Stimulated activated CD4-positive, alpha-beta T cell treated with anti-CD3 and anti-CD28 coated beads, Interleukin-4, amount 100 ng/mL, for 24 hours (primary cell): ENCODE measurements at places on chromosomes 16 and 17.

GRCh38 chr17:58338454-58338840 lies 9.9 kb upstream of the TSPOAP1 start:
- peak; percentile 53 for DNase-seq

- no peak for DNase-seq
These were observed 41.7 kb downstream of the TIMM22 start for GRCh38 chr17:1038459-1039122.

GRCh38 chr16:68090533-68090932 lies 5.4 kb downstream of the NFATC3 start:
- no peak for DNase-seq

GRCh38 chr17:68790931-68791330 lies 164.3 kb downstream of the ABCA8 start:
- DNase-seq: no peak

DNA sequence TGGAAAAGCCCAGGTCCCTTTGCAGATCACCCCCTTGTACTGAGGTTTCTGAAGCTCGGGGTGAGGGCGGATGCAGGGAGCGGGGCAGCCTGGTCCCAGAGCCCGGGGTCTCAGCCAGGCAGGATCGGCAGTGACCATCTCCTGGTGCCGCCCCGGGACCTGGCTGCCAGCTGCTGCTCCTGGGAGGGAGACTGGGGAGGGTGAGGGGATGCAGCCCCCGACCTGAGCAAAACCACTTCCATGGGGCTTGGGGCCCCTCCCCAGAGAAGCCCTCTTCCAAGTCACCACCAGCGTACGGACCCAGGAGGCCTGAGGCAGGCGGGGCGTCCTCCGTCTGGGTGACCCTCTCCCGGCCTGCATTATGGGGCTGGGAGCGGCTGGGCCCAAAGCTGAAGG lies 14.8 kb downstream of the CD7 start:
- no peak for DNase-seq

DNA sequence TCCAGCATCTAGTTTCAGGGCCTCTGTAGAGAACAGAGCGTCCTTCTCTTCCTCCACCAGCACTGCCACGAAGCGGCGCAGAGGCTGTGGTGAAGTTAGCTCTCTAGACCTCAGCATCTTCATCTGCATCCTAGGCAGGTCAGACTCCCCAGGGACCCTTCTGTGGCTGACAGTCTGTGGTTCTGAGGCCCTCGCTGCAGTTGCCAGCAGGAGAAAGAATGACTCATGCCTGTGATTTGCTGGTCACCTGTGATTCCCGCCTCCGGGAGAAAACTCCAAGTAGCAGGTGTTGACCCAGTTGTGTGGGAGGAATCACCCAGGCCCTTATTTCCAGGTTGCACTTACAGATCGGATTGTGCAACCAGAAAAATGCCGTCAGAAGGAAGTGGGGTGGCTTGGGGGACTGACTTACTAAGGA lies 117.3 kb upstream of the CACNG5 start:
- DNase-seq: no peak

- DNase-seq: no peak
These were observed 106.3 kb upstream of the HAS3 start for GRCh38 chr16:68999114-68999513.

DNA sequence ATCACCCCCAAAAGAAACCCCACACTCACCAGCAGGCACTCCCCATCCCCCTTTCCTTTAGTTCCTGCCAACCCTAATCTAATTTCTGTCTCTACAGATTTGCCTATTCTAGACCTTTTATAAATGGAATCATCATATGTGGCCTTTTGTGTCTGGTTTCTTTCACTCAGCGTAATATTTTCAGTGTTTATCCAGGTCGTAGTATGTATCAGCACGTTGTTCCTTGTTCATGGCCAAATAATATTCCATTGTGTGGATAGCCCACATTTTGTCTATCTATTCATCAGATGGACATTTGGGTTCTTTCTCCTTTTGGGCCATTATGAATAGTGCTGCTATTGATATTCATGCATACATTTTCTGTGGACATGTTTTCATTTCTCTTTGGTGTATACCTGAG lies 73.6 kb downstream of the OR1D5 start:
- no peak for DNase-seq
